ENCODE measurements at places on chromosomes 2 and 18.

DNA sequence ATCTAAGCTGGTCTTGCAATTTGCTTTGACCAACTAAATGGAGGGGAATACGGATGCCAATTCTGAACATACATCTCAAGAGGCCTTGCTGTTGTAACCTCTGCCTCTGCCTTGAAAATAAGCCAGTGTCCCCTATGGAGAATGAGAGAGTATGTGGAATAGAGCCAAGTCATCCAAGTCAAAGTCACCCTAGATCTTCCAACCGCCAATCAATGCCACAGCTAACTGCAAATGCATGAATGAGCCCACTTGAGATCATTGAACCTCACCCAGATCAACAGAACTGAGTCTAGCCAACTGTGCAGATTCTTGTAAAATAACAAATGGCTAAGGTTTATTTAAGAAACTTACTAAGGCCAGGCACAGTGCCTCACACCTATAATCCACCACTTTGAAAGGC lies 139.8 kb upstream of the TANK start:
- no peak for DNase-seq

DNA sequence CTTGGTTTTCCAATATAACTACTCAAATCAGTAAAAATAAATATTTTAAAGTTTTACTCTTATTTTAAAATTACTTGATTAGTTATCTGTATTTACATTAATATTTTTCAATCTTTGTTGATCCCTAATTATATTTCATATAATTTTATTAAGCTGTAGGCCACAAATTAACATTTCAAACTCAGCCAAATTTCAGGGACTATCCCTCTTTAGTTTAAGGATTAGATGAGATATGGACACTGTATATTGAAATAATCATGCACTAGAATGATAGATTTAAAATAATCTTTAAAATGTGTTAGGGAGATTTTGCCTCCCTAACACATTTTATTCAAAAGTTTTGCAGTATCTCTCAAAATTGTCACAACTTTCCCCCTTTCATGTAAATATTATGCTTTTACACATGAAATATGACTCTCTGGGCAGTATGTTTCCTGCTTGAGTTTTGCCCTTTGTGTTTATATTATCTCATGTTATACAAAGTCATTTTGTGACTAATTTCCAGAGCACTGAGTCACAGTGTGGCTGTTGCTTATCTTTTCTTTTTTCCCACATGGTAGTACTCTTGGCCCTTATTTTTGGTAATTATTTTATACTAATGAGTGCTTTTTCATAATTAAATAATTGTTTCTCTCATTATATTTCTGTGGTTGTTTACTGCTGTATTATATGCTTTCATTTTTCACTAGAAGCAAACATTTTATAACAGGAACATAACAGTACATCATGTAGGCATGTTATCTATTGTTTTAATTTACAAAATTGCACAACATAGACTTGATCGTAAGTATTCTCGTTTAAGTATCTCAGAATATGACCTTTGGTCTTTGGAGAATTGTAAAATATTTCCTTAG lies 1.2 kb downstream of the TFPI start:
- DNase-seq = no peak

GRCh38 chr18:41657189-41657588 lies 297.8 kb upstream of the PIK3C3 start:
- DNase-seq = no peak

GRCh38 chr2:112750560-112750843 lies 13.9 kb downstream of the CKAP2L start:
- DNase-seq = no peak

GRCh38 chr2:176484838-176485237 lies 215.6 kb downstream of the MTX2 start:
- DNase-seq = no peak

- DNase-seq = no peak
Observed at GRCh38 chr2:206739271-206739670, 21.1 kb upstream of the DYTN start.

DNA sequence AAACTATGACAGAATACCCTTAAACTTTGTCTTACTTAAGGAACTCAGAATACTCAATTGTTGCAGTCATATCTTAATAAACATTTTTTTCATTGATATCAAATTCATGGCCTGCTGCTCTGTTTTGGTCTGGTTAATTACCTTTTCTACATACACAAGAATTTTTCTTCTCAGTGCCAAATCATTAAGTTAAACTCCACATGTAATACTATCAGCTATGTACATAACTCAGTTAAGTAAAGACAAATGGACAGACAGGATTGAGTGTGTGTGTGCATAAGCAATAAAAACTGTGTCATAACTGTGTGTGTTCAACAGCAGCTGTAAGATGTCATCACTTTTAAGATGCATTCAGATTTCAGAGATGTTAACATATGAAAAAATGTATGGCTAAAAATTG lies 34.4 kb downstream of the VRK2 start:
- no peak for DNase-seq

DNA sequence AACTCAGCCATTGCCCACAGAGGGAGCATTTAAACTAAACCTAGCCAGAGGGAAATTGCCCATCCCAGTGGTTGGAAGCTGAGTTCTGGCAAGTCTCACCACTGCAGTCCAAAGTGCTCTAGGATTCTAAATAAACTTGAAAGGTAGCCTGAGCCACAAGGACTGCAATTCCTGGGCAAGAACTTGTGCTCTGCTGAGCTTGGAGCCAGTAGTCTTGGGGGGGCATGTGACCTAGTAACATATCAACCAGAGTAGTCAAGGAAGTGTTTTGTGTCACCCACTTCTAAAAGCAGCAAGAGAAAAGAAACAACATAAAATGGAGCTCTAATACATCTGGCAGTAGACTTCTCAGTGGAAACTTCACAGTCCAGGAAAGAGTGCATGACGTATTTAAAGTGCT lies 167.0 kb downstream of the PTH2R start:
- no peak for DNase-seq

DNA sequence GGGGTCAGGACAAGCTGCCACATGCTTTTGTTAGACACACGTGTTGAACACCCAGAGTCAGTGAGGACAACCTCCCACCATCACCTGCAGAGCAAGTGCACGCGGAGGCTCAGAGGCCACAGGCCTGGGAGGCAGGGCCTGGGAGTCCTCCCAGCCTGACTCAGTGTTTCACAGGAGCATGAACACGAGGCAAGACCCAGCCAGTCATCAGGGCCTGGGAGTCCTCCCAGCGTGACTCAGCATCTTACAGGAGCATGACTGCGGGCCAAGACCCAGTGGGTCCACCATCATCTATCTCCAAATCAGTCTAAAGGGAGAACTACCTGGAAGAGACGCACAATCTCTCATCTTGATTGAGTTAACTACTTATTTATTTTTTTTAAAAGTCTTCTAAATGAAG lies 112.6 kb upstream of the PXDN start:
- no peak for DNase-seq

- no peak for DNase-seq
Observed at GRCh38 chr18:72235422-72235821, 308.7 kb downstream of the CBLN2 start.

- no peak for DNase-seq
Observed at GRCh38 chr2:65350651-65351056, 81.7 kb downstream of the SPRED2 start.

DNA sequence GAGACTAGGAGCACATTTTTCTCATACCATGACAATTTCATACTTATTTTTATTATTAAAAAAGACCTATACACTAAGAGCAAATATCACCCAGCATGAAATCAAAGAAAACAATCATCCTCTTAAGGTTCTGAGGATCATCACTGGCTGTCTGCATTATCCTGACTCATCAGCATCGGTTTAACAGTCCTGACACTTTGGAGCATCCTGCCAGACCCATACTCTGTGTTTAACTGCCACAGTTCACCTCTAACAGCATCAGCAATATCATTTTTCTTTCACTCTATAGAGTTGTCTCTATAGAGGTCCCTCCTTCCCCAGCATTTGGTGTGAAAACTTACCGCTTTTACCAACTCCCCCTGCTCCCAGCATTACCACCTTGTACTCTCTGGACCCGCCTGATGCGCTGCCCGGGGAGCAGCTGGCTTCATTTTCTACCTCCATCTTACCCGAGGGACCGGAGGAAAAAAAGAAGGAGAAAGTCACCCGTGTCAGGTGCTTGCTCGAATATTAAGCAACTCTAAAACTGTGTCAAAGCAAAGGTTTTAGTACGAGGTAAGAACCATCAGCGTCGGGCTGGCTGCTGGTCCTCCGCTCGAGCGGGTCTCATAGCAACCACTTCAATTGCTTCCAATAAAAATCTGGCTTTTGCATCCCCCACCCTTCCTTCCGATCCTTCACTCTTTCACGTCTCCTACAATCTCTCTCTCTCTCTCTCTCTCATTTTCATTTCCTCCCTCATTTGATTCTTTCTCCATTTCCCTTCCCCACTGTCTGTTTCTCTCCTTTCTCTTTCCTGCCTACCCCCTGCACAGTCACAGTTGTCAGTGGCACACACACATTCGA lies at the start of gene RIT2:
RIT2 (minus strand) TSS at position 610 of the 846 bp plus-strand sequence.
- DNase-seq = no peak

DNA sequence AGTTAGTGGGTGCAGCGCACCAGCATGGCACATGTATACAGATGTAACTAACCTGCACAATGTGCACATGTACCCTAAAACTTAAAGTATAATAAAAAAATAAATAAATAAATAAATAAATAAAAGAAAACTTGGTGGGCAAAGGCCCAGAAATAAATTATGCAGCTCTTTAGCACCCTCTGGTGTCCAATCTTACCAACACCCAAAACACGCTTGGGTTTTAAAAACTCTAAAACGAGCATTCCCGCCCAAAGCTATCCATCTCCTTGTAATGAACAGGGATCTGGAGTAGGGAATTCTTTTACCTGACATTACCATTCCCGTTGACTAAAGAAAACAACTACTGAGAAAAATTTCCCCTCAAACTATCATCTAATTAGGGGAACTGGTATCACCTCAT lies 2005.9 kb upstream of the CELF4 start:
- DNase-seq = no peak

DNA sequence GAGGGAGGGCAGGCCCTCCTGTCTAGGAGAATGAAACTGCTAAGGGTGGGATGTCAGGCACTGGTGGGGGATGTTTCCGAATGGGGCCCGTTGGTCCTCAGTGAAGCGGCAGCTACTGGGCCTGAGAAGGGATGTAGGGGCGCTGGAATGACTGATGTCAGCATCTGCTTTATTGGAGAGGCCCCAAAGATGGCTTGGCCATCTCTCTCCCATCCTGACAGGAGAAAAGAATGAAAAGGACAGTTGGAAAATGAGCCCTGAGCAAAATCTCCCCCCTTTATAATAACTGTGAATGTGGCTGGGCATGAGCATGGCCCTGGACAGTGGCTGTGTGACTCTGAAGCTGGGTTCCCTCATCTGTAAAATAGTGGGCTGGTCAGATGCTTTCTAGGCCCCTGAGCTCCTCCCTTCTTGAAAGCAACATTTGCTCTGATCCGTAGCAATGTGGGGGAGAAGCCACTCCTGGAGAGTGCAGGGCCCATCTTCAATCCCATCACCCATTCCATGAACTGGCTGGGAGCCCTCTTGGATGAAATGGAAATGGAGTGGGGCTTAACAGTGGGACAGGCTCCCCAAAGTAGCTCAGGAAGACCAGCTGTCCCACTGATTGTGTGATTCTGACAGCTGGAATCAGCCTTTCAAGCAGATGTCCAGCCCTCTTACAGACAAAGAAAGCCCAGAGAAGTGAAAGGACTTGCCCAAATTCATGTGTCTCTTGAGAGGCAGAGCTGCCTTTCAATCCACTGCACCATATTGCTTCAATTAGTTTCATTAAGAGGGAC lies 232.7 kb upstream of the SMAD2 start:
- DNase-seq = no peak

Data from AG04450 (cell line).